ENCODE measurements at places on chromosomes 7 and 10. TPM values are rescaled to one million over a fixed set of nuclear protein-coding genes. Genes with fewer than 3 reads are reported as not detected.

LMTK2 gene
- 5.0 TPM for total RNA-seq

TRPV5 gene
- total RNA-seq = not detected

CYP3A5 gene
- not detected for total RNA-seq

LRRN3 gene
- total RNA-seq = 15.2 TPM

SLC25A40 gene
- total RNA-seq = 4.7 TPM

ADAMTS14 gene
- under 0.01 TPM for total RNA-seq
